RWPE1 (cell line): ENCODE measurements at places on chromosomes 13 and 19.
A peak's percentile ranks its signal among the peaks of the same experiment; 100 is the strongest.

DNA sequence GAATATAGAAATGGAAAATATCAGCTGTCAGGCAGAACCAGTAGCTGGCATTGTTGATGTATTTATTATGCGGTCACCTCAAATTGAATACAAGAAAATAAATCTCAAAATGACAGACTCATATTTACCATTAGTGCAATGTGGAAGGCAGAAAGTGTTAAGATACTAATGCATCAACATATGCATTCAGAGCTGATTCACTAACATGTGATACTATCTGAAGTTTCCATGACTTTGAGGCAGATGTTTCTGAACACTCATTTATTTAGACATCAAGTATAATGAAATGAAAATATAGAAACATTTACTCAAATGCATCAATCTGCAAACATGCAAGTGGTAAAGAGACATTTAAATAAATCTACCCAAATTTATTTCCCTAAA, 474.2 kb upstream of the SLC10A2 start:
- no peak for DNase-seq

GRCh38 chr19:31350693-31351055, 1.4 kb upstream of the TSHZ3 start:
- no peak for DNase-seq

DNA sequence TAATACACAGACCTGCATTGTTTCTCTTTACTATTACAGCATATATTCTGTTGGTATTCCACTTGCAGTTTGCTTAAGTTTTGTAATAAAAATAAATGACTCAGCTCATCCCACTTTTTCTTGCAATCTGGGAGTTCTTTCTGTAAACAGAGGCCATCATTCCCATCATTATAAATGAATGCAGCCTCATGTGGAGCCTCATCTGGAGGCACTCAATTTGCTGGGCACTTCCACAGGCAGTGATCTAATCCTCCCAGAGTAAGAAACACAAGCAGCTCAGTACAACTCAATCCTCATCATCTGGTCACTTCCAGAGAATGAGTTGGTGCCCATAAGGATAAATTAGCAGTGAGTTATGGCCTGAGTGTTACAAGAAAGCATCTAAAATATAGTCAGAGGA, 2801.9 kb downstream of the PCDH9 start:
- DNase-seq: no peak

GRCh38 chr19:56333506-56333905, 18.9 kb upstream of the ZSCAN5A start:
- DNase-seq: peak; percentile 38

GRCh38 chr13:60167121-60167520, 3.4 kb upstream of the DIAPH3 start:
- no peak for DNase-seq

DNA sequence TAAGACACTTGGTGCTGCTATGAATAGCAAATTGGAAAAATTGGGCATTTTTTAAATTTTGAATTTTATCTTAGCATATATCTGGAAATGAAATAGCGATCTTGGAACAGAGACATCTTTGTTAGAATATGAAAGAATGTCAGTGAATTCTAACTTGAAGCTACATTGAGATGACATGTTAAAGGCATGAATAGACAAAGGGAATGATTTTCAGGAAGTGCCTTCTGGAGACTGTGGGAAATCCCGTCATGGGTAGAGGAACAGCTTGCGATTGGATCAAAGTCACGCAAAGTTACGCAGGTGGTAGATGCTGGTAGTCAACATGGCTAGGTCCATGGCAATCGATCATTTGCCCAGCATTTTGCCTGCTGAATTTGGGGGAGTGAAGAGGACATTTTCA, 43.5 kb downstream of the LRCH1 start:
- no peak for DNase-seq

DNA sequence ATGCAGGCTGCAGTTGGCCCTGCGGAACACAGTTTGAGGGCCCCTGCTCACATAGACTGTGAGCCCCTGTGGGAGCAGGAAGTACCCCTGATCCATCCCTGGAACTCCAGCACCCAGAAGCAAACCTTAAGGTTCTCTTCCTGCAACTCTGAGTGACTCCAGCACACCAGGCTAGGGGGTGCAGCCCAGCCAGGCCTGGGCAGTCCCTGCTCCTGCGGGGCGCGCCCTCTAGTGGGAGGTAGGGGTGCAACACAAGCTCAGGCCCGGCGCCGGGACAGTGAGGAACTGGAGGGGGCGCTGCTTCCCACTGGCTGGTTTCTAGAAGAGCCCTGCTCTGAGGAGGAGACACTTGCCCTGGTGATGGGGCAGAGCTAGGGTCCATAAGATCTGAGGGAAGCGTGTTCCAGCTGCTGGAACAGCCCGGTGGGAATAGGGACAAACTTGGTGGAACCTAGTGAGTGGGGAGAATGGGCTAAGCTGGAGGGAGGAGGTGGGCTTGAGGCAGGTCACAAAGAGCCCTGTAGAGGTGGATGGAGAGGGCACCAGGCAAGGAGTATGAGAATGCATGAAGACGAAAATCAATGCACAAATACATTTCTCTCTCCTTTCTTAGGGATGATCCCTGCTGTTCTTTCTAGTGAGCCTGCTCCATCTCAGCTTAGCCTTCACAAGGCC, 5.0 kb downstream of the ZSCAN5A start:
- peak; percentile 53 for DNase-seq
